ENCODE measurements at places on chromosomes 11 and 22.

GRCh38 chr11:32305460-32305859 is 129.9 kb downstream of the WT1 start:
- DNase-seq, result no peak

- DNase-seq, result no peak
Measured at GRCh38 chr11:65565624-65566453, 4.4 kb upstream of the ZNRD2 start.

- DNase-seq, result no peak
Measured at GRCh38 chr11:69492201-69492991, 10.9 kb downstream of the LINC01488 start.

DNA sequence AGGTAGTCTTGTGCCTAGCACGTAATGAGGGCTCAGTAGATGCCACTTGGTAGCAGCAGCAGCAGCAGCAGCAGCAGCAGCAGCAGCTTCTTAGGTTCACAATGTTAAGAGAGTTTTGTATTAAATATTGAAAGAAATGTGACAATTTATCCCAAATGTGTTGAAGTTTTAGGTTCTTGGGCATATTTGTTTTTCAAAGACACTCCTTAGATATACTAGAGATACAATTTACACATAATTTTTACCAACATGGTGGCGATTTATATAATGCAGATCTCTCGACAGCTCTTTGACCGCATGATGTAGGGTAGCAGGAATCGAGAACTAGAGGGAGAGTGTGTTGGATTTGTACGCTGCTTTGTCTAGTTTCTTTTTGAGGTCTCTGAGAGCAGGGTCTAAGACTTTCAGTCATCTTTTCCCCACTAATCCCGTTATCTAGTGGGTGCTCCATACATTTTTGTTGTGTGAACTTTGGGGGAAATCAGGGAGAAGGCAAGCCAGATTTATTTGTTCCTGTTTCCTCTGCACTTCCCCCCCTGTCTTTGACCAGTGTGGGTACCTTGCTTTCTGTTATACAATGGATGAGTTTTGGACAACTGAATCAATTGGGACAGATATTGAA is 1.4 kb downstream of the FDX1 start:
- DNase-seq, result no peak

Measured in AG04449 (cell line).